ENCODE measurements at places on chromosomes 2 and 18.

DNA sequence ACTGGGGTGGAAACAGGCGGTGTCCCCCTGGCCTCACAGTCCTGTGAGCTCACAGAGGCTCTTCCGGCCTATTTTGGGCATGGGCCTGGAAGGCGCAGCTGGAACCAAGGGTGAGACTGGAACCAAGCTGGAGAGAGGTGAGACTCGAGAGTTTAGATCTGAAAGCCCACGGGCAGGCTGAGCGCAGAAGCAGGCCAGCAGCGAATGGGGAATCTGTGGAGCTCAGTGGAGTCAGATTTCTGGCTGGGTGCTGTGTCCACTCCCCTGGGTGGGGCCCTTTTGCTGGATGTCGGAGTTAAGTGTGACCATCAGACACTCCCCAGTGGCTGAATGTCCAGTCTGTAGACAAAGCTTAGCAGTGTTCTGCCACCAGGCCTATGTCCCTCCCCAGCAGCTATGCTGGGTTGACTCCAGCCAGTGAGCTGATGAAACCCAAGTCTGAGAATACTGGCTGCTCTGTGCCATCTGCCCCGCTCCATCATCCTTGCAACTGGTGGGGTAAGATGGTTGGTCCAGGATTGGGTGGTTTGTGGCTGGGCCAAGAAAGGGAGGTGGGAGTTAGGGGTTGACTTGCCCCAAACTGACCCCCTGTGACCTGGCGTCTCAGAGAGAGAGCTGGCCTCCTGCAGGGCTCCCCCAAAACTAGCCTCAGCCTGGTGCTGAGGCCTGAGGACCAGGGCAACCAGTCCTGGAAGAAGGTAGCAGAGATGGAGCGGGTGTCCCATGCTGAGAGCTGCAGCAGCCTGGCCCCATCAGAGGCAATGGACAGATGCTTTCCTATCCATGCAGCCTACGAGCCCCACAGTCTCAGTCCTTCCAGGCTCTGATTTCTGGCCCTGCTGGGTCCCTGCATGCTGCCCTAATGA, 34.4 kb downstream of the CYP26B1 start:
- no peak for DNase-seq

GRCh38 chr2:233036162-233036838, 3.8 kb downstream of the NEU2 start:
- DNase-seq = no peak

DNA sequence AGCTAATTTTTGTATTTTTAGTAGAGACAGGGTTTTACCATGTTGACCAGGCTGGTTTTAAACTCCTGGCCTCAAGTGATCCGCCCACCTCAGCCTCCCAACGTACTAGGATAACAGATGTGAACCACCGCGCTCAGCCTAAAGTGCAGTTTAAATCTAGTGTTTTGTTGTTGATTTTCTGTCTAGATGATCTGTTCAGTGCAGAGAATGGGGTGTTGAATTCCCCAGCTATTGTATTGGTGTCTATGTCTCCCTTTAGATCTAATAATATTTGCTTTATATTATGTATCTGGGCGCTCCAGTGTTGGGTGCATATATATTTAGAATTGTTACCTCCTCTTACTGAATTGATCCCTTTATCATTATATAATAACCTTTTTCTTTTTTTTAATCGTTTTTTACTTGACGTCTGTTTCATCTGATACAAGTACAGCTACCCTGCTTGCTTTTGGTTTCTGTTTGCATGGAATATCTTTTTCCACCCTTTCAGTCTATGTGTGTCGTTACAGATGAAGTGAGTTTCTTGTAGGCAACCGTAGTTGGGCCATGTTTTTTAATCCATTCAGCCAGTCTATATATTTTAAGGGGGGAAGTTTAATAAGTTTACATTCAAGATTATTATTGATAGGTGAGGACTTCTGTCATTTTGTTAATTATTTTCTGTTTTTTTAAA, 34.3 kb downstream of the GALM start:
- DNase-seq = no peak

GRCh38 chr2:241218131-241219029, 29.9 kb downstream of the ANO7 start:
- no peak for DNase-seq

DNA sequence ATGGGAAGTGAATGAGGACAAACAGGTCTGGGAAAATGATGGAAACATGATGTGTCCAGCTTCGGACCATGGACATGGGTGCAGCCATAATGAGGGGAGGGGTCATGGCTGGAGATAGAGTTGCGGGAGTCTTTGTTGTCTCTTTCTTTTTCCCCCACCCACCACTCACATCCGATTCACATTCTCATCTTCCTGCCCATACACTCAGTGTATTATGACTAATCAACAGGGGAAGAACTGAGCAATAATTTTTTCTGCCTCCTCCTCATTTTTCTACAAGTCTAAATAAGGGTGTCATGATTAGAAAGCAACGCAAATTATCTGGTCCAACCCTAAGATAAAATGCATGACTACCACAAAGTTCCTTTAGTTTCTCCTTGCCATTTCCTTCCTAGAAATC, 5.7 kb upstream of the SERPINB2 start:
- no peak for DNase-seq

- DNase-seq = no peak
These were observed 46.0 kb downstream of the CYP27C1 start for GRCh38 chr2:127174136-127174535.

DNA sequence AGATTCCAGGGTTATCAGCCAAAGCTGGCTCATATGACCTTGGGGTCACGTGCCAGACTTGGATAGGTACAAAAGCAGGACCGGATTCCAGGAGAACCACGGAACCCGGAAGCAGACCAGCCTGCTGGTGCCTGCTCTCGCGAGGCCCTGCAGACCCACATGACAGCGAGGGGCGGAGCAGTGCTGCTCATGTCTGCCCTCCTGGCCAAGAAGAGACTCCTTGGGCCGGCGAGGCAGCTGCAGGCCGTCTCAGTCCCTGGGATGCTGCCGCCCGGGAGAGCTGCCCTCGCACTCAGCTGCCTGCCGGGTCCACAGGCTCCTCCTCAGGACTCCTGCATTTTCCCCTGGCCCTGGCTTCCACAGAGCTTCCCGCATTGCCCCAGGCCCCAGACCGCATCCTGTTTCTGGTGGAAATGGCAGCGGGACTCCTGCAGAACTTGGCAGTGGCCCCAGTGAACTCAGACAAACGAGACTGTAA, 739.5 kb downstream of the SOCS6 start:
- DNase-seq = no peak

GRCh38 chr2:27627963-27628766, 647 bp downstream of the CCDC121 start:
- peak; percentile 42 for DNase-seq

DNA sequence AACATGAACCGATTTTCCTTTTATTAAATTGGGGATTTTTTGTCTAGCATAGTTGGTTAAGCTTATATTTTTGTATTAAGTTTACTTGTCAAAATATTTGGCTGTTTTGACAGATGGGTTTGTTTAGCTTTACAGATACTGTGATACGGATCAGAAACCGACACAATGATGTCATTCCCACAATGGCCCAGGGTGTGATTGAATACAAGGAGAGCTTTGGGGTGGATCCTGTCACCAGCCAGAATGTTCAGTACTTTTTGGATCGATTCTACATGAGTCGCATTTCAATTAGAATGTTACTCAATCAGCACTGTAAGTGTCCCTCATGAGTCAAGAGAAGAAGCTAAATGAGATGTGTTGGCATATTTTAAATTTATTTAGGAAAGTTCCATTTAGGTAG, 8.5 kb downstream of the PDK1 start:
- no peak for DNase-seq

DNA sequence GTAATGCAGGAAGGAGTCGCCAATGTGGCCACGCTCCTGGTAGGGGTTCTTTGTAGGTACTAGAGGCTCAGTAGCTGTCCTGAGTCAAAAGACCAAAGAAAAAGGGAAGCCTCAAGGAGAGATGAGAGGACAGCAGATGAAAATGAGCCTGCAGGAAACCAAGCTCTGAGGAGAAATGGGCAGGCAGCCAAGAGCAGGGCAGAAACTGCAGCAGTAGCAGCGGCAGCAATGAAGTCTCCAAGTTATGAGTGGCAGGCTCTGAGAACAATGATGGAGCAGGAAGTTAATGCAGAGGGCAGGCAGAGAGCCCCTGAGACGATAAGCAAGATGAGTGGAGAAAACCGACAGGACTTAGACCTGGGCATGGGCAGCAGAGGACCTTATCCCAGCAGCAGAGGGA, 48.2 kb upstream of the TMEM200C start:
- DNase-seq = no peak

DNA sequence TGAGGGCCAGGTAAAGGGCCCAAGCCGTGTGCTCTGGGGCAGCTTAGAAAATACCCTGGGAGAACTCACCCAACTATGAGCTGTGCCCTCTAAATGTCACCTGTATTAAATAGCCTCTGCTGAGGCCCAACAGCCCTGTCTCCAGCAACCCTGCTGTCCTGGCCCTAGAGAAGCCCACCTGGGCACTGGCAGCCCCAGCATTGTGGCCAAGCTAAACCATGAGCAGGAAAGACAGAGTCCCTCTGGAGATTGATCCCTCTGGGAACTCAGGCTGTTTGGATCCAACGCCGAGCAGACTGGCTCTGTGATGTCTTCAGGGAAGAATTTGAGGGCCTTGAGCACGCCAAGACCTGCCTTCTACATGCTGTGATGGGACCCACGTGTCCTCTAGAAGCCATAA, 126.5 kb downstream of the TTC32 start:
- no peak for DNase-seq

GRCh38 chr18:25247725-25248124, 104.2 kb downstream of the ZNF521 start:
- peak; percentile 62 for DNase-seq

- no peak for DNase-seq
These were observed 63.9 kb downstream of the CCDC148 start for GRCh38 chr2:158392687-158393086.

- DNase-seq = peak; percentile 20
These were observed 96.8 kb downstream of the TAF4B start for GRCh38 chr18:26322890-26323653.

DNA sequence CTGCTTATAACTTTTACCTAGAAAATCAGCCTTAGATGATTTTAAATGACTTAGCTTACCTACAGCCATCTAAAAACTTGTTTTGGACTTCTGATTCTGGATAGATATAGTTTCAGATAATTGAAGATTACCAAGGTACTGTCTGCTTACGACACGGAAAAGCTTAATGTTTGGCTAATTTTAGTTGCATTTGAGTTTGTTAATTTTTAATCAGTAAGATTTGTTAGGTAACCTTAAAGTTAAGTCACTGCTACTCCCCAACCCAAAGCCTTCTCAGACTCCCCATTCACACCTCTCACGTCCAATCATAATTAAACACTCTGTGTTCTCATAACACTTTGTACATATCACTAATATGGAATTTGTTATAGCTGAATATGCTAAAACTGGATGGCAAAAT, 190.6 kb upstream of the VWC2L start:
- no peak for DNase-seq

DNA sequence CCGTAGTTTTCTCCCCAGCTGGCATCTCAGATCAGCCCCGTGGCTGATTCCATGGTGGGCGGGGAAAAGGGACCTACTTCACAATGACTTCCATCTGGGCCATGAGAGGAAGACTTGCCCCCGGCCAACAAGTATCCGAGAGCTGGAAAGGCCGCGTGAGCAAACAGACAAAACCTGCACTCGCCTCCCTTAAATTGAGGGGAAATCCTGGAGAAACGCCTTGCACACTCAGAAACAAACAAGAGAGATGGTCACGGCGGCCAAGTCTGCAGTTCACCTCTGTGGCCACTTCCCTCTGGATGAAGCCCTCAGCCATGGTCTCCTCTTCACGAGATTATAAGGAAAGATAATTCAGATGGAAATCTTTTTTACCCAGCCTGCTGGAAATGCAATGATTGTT, 39.4 kb upstream of the TPO start:
- no peak for DNase-seq

DNA sequence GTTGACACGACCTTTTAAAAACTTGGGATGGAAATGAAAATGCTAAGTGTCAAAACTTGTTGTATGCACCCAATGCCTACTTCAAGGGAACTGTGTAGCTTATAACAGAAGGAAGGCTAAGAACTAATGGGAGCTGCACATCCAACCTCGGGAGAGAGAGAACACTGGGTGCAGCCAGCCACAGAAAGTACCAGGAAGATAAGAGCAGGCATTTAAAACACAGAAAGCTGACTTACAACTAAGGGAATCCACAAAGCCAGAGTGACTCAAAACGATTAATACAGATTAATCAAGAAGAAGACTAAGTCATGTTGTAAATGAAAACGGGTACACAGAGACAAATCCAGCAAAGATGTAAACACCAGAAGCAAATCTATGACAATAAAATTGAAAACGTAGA, 113.4 kb downstream of the HDAC4 start:
- DNase-seq = no peak

- peak; percentile 88 for DNase-seq
These were observed 2.2 kb downstream of the ST3GAL5 start for GRCh38 chr2:85886590-85886989.

DNA sequence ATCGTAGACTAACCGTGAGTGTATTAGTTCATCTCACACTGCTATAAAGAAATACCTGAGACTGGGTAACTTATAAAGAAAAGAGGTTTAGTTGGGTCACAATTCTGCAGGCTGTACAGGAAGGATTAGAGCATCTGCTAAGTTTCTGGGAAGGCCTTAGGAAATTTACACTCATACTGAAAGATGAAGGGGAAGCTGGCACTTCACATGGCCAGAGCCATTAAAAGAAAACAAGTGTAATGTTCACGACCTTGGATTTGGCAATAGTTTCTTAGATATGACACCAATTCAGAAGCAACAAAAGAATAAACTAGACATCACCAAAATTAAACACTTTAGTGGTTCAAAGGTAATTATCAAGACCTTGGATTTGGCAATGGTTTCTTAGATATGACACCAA, 23.8 kb downstream of the ABCB11 start:
- DNase-seq = no peak

- DNase-seq = no peak
These were observed 90.1 kb upstream of the L3MBTL4 start for GRCh38 chr18:6504605-6505497.

DNA sequence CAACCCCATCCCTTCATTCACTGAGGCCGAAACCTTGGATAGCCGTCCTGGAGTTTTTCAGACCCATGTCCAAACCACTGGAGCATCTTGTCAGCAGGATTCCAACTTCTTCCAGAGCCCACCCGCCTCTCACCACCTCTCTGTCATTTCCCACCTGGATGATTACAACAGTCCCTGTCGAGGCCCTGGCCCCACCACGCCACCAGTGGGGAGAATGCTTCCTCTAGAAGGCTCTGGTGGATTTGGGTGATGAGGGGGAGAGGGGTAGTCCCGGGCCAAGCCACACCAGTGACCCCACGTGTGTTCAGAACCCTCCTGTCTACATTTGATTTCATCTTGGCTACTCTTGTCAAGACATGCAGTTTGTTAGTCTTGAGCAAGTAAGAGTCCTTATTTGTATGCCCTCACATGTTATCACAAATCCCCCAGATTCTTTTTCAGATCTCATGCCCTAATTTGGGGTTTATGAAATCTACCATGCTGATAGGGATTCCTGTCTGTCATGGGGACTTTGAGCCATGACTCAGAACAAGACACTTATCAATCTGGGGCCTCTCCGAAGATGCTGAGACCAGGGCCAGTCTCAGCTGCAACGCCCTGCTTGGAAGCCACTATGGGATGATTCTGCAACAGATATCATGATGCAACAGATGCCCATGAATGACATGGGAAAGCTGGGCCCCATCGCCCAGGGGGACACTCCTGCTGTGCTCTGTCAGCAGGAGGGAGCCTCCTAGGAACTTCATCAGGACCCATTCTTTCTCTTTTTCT, 186.1 kb downstream of the ZFP36L2 start:
- no peak for DNase-seq
